Left ventricle myocardium inferior (tissue), 1 donor: ENCODE measurements at places on chromosomes 4 and X.

DNA sequence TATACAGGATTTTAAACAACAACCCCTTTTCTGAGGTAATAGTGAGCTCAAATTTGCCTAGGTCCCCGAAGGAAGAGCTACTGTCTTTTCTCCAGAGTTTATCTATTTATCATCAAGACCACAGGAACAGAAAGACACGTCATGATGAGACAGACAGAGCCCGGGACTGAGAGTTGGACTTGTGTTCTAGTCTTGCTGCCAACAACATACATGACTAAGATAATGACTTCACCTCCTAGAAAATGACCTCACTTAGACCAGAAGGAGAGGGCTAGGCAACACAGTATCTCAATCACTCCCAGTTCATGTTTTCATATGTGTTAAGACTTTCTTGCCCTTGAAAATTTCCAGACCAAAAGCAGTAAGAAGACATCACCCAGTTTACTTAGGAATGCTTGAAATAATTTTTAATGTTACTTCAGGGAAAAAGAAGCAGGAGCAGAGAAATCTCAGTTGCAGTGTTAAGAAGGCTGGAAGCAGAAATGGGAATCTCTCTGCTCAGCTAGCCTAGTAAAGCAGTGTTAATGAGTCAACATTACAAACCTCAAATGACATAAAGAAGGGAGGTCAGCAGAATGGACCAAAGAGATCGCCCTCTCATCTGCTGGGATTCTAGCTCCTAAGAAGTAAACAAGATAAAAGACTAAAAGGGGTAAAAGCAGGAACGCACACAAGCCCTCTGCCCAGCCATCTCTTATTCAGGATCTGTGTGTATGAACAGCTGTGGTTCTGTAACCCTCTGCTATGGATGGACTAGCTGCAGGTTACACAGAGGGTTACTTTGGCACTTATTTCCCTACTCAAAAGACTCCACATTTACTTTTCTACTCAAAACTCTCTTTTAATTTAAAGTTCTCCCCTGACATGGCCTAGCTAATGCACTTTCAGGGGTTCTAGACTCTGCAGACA lies 24.8 kb downstream of the PDGFC start:
- no peak for DNase-seq

- DNase-seq, result no peak
Measured at GRCh38 chr4:43709443-43709842, 739.2 kb downstream of the KCTD8 start.

GRCh38 chr4:18209448-18209847 lies 187.9 kb upstream of the LCORL start:
- no peak for DNase-seq

GRCh38 chr4:15918484-15919129 lies 19.9 kb downstream of the FGFBP1 start:
- no peak for DNase-seq

GRCh38 chrX:331151-331824 lies 12.7 kb upstream of the GTPBP6 start:
- peak; percentile 15 for DNase-seq

GRCh38 chr4:140819610-140820009 lies 63.4 kb upstream of the TBC1D9 start:
- DNase-seq, result no peak

- DNase-seq, result peak; percentile 25
Measured at GRCh38 chrX:16517039-16517605, 132.8 kb upstream of the S100G start.
